Fibroblast of skin of scalp (primary cell): ENCODE measurements at places on chromosomes 5 and 9.

DNA sequence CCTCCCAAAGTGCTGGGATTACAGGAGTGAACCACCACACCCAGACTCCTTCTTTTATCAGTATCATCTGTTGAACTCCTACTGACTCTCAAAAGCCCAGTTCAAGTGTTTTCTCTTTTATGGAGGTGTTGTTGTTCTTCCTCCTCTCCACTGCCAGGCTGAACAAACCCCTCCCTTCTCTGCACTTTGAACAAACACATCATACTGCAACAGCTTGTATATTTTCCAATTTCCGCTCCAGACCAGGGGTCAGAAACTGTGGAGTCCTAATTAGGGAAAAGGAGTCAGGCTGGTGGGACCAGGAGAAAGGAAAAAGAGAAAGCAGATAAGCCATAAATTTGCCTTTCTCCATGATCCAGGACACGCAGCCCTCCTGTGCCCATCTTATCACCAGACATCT is 148.1 kb upstream of the HMHB1 start:
- no peak for DNase-seq

DNA sequence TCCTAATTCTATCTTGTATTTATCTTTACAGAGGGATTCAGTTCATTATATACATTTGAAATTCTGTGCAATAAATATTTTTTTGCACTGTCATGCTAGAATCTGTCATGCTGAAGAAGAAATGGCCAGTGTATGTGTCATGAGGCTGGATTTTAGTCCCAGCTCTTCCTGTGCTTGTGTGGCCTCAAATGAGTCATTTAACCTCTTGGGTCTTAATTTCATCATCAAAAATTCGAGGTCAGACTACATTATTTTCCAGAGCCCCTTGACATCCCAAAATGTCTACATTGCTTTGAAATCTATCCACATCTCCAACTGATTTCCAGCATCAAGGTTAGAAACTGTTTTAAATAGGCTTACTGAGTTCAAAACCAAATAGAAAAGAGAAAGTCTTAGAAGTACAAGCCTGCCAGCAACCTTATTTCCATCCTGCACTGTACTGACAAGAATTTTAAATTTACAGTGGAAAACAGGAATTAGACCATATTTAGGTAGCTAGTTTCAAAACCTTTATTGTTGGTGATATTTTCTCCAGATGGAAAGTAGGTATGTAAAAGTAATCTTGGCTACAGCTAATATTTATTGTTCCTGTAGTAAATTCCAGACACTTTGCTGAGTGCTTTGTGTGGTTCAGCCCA is 96.7 kb upstream of the MAMDC2 start:
- peak; percentile 97 for DNase-seq

- DNase-seq, result no peak
These were observed 2269.4 kb upstream of the WWC1 start for GRCh38 chr5:166022065-166022464.

- DNase-seq, result peak; percentile 79
These were observed 567.3 kb upstream of the KLF4 start for GRCh38 chr9:108056805-108057386.

- DNase-seq, result peak; percentile 30
These were observed 1.7 kb upstream of the KLHL3 start for GRCh38 chr5:137737349-137738131.

DNA sequence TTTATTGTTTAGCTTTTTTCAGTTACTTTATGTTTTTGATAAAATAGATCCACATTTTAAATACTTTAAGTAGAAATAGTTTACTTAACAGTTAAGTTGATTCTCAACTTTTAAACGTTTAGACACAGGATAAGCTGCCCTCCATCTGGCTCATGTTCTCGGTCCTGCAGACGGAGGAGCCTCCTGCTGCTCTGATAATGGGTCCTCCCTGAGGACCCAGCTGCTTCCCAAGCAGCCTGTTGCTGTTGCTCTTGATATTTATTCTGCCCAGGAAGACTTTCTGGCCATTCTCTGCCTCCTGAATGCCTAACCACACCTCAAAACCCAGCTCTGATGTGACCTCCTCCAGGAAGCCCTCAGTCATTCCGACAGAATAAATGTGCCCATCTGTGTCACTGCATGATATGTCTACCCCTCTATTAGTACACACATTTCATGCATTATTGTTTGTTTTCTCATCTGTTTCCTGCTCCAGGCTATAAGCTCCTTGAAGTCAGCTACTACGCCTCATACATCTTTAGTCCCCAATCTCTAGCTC is 267.2 kb upstream of the MSX2 start:
- DNase-seq, result no peak

DNA sequence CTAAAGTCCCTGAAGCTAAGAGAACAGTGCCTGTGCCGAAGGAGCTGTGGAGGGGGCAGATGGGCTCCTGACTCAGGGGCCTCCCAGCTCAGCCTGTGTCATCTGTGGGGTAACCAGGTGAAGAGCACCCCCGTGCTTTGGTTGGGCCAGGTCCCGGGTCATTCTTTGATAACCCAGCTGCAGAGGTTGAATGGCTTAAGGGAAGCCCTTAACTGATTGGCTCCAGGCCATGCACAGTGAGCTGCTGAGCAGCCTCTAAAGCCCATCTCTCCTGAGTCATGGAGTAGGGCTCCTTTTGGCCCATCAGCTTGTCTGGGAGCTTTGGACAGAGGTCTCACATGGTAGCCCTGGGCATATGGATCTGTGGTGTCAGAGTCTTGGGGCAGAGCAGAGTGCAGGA is 28.7 kb downstream of the COL27A1 start:
- DNase-seq, result no peak

- DNase-seq, result no peak
These were observed 130.2 kb downstream of the DCP2 start for GRCh38 chr5:113106821-113107220.

DNA sequence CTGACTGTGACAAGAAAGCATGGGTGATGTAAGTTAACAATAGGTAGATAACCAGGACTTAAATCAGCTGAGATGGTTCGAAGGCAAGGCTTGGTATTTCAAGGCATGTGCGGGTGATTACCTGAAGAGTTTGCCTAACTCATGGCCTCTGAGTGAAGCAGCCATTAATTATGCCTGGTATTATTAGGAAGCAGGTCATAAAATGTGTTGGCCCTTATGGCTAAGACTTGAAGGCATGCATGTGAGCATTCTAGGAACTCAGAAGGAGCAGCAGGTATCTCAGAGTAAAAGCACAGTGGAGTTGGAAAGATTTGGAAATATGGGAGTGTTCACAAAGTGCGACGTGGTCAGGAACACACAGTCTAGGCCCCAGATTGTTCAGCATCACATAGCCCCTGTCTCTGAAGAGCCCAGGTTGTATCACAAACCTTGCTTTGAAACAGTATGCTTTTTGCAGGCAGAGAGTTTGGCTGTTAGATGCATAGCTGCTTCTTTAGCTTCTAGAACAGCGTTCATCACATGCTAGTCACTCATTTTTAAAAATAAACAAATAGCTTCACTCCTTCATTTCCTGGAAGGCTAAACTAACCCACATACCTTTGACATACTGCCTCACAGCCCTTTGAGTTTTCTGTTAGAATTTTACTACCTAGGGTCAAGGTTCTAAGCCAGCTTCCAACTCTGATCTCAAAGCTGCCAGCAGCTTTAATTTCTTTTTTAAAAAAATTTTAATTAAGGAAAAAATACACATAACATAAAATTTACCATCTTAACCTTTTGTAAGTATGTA is 2.1 kb downstream of the HEXB start:
- no peak for DNase-seq

DNA sequence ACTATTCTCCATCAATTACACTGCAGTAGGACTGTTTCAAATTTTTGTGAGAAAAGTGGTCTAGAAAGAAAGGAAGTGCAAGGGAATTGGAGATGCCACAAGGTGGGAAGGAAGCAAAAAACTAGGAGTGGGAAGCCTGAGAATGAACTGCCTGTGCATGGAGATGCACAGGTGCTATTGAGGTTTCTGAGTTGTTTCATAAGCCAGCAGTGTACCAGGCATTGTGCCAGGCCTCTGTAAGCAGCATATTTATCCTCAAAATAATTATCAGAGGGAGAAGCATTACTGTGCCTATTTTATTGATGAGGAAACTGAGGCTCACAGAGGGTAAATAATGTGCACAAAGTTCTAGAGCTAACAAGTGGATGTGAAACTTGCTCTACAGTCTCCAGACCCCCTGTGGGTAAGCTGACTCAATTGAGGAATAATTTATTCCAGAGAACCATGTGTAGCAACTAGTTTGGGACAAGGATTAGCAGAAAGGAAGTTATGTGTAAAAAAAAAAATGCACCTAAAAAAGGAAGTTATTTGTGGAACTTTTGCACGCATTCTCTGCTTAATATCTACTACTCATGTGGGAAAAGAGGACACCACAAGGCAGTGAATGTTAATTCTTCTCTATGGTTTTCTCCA is 96.7 kb downstream of the SNCAIP start:
- peak; percentile 70 for DNase-seq

GRCh38 chr5:113084402-113085083 is 107.9 kb downstream of the DCP2 start:
- no peak for DNase-seq

- no peak for DNase-seq
These were observed 1139.6 kb upstream of the NUDT12 start for GRCh38 chr5:104702212-104702611.
